ENCODE measurements at places on chromosomes 4 and X.

GRCh38 chr4:129371926-129372325 is 276.0 kb downstream of the C4orf33 start:
- no peak for DNase-seq

DNA sequence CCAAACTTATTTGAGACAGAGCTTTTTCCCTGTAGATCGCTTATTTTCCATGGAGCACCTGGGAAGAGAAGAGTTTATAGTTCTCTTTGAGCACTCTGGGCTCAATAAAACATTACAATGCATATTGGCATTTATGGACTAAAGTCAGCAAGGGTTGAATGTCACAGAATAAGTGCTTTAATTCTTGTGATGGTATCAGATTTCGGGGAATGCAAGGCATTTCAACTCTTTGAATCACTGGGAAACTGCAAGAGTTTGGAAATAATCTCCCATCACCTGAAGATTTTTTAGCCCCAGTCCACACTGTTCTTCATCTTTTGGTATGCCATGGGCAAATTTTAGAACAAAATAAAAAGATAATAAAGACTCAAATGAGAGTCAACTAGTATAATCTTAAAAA is 111.5 kb upstream of the WDFY3 start:
- DNase-seq, result no peak

DNA sequence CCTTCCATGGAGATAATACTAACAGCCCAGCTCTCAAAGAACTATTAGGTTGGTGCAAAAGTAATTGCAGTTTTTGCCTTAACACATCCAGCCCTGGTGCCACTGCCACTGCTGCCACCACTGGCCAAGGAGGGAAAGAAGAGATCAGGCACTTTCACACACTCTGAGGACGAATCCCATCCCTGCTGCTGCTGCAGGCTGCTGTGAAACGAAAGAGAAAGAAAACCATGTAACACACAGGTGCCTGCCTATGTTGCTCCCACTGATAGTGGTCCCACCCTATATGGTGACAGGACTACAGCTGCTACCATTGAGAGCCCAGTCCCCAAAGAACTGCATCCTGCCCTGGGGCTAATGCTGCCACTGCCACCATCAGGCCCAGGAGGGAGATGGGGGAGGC is 35.1 kb downstream of the TMLHE start:
- DNase-seq, result no peak

- peak; percentile 77 for DNase-seq
Measured at GRCh38 chrX:119467842-119468550, at the start of gene SLC25A5. SLC25A5 (plus strand) TSS chrX:119468444; CDS start chrX:119468516, 72 bp downstream.

DNA sequence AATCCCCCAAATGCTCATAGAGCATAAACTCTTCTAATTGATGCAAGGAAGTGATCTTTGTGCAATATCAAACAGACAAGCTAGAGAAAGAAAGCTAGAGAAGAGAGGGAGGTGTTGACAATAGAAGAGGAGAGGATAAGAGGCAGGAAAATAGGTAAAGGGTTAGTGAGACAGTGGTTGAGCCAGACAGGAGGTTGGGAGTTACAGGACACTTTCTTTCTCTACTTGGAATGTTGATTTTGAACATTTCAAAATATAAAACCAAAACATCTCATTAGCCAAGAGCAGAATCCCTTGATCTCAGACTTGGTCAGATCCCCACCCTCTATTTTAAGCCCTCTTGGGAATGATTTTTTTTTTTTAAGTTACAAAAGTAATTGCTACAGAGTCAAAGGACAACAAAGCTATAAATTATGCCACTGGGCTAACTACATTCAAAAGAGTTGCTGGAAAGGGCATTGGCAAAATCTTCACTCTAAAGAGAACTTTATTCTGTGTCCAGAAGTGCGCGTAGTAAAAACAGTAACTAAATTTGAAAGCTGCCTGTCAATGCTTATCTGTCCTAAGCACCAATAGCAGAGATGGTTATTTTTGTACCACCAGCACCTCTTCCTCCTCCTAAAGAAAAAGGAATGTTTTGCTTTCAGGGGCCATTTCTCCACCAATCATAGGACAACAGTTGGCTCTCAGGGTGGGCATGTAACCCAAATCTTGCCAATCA is 133.8 kb downstream of the PDGFC start:
- DNase-seq, result no peak

DNA sequence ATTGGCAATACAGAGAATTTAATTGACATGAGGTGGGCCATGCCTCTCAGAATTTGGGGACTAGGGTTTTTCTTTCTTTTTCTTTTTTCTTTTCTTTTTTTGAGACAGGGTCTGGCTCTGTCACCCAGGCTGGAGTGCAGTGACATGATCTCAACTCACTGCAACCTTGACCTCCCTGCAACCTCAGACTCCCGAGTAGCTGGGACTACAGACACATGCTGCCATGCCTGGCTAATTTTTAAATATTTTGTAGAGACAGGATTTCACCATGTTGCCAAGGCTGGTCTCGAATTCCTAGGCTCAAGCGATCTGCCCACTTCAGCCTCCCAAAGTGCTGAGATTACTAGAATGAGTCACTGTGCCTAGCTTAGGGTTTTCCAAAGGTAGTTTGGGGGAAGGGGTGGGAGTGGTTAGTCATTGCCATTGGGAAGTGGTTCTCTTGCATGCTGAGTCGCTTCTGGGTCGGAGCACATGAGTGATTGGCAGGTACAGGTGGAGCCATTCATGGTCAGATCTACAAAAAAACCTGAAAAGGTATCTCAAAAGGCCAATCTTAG is 54.5 kb downstream of the MID2 start:
- no peak for DNase-seq

DNA sequence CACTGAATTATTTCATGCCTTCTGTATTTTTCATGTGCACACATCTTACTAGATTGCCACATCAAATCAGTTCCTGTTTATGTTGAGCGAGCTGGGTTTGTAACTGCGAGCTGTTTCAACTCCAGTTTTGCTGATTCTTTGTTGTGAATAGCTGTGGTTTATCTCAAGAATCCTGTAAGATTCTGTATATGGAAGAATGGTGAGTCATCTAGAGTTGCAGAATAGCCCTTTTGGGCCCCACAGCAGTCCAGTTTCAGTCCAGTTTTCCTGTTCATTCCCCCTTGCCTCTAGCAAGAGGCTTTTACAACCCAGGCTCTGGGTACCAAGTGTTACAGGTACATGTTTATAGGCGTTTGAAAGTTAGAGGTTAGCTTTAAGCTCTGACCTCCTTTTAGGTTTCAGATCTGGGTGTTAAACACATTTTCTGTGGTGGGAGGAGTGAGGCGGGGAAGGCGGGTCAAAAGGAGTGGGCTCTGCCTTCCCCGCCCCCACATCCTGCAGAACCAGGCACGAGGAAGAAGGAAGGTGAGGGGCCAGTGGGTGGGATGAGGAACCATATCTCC is 32.7 kb downstream of the TBC1D14 start:
- no peak for DNase-seq

DNA sequence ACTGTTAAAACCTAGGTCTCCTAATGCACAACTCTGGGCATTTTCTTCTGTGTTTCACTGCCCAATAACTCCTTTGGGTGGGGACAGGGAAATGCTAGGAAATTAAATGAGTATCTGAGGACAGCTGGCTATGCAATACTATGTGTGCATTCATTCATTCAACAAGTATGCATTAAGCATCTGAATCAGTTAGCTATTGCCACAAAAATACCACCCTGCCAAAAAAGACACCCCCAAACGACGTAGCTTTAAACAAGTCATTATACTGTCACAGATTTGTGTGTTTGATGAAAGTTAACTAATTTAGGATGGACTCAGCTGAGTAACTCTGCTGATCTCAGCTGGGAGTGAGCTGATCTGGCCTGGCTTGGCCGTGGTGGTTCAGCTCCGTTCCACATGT is 29.8 kb upstream of the PTCHD1 start:
- DNase-seq, result no peak

GRCh38 chrX:87583679-87584078 is 66.1 kb downstream of the KLHL4 start:
- no peak for DNase-seq

GRCh38 chr4:40875507-40876150 is 125.9 kb downstream of the NSUN7 start:
- no peak for DNase-seq

- no peak for DNase-seq
Measured at GRCh38 chrX:12903646-12904045, 2.8 kb upstream of the TLR8 start.

GRCh38 chr4:133812236-133812635 is 389.4 kb downstream of the PABPC4L start:
- peak; percentile 51 for DNase-seq

GRCh38 chrX:14943962-14944361 is 70.7 kb downstream of the MOSPD2 start:
- no peak for DNase-seq

GRCh38 chr4:57095245-57095644 is 14.9 kb downstream of the IGFBP7 start:
- DNase-seq, result no peak

DNA sequence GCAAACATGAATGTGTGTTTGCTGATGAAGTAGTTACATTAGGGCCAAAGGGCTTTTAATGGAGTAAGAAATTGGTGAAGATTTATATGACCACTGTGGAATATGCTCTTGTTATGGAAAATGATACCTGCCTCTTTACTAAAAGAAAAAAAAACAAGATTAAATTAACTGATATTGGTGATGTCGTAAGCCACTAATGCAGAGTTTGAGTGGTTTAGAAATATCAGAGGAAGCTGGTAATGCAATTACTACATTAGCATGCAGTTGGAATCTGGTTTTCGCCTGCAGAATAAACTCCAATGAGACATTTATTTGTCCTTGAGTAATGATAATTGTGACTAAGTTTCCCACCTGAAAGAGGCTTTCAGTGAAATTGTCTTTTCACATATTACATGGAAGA is 597.9 kb downstream of the GALNTL6 start:
- no peak for DNase-seq

DNA sequence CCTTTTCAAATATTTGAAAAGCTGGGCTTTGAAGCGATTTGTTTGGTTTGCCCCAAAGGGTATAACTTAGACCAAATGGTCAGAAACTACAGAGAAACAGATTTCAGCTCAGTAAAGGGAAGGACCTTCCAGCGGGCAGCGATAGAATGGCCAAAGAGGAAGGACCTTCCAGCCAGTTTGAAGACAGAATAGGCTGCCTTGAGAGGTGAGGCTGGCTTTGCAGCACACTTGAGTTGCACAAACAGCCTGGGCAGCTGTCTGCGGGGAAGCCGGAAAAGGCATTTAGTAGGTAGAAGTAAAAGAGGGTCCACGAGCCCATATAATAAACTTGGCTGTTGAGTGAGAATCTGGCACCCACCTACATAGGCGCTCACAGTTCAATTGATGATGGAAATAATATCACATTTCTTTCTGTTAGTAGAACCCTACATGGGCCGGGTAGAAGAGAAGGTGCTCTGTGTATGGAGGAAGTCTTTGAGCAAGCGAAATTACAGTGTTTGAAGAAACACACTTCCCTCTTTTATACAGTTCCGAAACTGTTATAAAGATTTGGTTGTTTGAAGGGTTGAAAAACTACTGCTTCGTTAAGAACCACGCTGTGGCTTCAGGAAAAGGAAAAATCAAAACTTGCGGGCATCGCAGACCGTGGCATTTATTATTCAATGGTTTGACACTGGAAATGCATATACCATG is 75.0 kb upstream of the SORBS2 start:
- DNase-seq, result no peak

- no peak for DNase-seq
Measured at GRCh38 chrX:48516987-48517386, 4.6 kb upstream of the EBP start.

GRCh38 chrX:1300449-1300848 is 31.8 kb downstream of the CSF2RA start:
- DNase-seq, result no peak

GRCh38 chr4:22573198-22573597 is 57.3 kb upstream of the ADGRA3 start:
- peak; percentile 45 for DNase-seq

- DNase-seq, result no peak
Measured at GRCh38 chrX:134761788-134762187, 103.5 kb upstream of the PLAC1 start.

DNA sequence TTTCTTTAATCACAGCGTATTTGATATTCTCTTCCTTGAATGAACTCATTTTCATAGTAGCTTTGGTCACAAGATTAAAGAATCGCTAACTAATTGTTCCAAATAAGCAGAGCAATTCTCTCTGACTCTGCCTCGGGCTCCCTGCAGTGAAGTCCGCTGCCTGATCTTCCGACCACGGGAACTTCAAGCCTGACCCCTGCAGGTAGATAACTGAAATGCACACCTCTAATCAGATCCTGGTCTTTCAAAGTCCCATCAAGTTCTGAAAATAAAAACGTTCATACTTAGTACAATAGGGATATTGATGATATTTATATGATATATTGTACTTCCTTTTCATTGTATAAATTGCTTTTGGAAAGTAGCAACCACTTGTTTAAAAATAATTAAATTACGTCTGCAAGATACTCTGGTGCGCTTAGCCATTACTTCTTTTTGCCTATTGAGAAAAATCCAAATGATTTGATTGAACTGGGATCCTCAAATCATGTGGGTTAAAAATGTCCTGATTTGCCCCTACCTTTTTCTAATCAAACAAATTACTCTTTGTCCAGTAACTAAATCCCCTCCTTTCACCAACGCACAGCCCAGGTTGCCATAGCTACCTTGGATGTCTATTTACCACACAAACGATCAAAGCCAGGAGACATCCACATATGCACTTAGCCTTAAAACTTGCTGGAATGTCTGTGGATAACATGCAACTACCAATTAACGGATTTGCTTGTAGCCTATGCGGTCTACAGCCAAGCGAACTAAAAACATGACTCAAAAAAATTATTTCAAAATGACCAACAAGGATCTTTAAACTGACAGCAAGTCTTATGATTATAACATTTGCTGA is 4.2 kb downstream of the MID1 start:
- DNase-seq, result peak; percentile 23

DNA sequence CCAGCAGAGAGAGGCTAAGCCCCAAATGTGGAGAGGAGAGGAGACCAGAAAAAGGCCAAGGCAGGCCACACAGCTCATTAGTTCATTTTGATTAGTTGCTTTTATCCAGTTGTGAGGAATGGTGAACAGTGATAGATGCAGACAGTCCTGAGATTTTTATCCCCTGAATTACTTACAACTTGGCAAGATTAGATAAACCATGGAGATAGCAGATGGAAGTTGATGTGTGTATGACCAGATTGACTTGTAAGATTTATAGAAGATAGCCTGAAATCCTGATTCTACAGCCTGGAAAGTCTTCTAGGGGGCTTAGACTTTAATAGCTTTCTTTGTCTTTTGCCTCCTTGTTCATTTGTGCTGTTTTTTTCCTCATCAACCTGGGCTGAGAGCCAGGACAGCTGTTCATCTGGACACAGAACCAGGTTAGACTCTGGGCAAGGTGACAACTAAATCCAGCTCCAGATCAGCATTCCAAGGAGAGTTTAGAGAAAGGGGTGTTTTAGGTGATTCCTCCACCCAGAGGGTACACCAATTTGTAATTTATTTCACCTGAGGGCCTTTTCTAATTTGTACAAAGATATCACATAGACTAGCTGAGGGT is 215.5 kb downstream of the SPATA18 start:
- DNase-seq, result no peak

- no peak for DNase-seq
Measured at GRCh38 chr4:20091781-20092180, 159.9 kb upstream of the SLIT2 start.

- no peak for DNase-seq
Measured at GRCh38 chr4:33493231-33493630, 2751.1 kb downstream of the ARAP2 start.

GRCh38 chr4:11368701-11369115 is 60.0 kb downstream of the HS3ST1 start:
- no peak for DNase-seq

All from tibial artery (tissue), 4 donors.